ENCODE measurements at places on chromosomes 6 and 20.

GRCh38 chr6:35687658-35688604 is 784 bp downstream of the FKBP5 start:
- peak; percentile 31 for DNase-seq

DNA sequence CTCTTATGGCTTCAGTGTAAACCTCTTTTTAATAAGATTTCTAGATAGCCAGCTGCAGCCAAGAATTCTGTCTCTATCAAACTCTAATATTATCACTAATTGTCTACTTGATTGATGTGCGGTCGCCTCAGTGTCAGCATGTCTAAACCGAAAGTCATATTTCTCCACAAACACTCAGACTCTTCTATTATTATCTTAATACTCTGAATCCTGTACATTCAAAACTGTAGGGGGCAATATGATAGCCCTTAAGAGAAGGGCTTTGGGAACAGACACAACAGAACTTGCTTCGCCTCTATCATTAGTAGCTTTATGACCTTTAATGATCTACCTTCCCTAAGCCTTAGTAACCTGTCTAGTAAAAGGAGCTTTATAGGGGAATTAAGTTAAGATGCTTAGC is 379.7 kb upstream of the PTCHD4 start:
- no peak for DNase-seq

DNA sequence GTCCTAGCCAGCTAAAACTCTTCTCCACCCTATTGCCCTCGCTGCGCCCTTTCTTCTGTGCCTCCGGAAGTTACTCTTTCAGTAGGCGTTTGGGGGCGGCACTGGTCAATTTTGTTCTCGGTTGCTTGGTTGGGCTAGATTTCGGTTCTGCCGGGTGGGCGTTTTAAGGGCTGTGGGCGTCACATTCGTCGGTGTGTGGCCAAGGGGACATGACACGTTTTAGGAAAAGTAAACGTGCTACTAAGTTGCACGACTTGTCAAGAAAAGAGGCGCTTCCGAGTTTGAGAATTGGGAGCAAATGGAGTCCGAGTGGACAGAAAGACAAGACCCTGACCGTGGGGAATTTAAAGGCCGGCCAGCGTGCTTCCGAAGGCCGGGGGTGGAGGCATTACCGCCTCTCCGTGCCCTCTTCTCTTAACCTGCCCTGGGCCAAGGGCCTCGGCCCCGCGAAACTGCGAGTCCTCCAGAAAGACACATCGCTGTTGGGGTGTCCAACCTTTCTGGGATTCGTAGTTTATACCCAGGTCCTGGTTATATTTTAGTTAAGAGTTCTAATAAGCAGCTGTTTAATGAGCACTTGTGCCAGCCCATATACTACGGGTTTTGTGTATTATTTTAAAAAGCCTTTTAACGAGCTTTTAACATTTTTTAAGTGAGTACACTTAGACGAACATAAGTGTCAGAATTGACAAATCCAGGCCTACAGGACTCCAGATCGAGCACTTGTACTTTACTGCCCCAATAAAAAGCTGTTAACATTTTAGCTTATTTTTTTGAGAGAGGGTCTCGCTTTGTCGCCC is 664 bp upstream of the BAG6 start:
- peak; percentile 95 for DNase-seq

DNA sequence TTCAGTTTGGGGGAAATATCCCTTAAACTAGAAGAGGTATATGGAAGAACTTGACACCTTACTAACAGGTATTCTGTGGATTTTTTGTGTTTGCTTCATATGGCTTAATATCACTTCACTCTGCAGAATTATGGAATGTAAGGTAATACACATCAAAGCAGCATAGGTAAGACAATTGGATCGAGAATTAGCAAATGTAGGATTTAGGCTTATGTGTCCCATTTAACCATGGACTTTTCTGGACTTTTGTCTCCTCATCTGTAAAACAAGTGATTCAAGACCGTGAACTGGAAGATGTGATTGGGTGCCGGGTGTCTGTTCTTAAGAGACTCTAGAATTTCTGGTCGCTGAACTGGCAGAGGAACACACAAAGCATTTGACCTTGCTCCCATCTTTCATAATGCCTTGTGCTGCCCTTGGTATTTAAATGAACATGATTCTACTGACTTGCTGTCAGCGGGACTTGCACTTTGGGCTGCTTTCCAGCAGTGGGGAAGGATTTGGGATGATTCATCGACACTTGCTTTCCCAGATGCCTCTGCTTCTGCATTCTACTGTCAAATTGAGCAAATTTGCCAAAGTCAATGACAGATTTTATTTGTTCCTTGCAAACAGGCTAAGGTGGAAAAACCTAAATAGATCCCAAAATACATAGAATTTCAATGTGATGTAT is 199.8 kb downstream of the PLCB1 start:
- DNase-seq: peak; percentile 24

GRCh38 chr6:81758221-81758620 is 5.7 kb upstream of the TENT5A start:
- DNase-seq: no peak

GRCh38 chr6:133595111-133595761 is 293.7 kb upstream of the TCF21 start:
- DNase-seq: no peak

DNA sequence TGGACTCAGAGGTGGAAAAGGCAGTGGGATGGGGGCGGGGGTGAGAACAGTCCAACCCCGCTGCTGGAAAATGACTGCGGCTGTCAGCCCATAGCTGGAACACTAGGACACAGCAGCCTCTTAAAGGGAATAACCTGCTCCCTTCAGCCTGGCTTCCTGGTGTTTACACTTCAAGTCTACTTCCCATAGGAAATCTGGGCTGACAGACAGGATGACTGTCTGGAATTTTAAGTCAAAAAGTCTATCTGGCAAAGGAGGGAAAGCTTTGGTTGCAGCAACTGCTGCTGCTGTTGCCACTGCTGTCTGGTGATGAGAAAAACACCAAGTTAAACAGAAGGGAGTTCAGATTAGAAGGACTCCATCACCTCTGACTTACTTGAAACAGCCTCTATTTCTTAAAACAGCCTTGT is 44.9 kb downstream of the TNFRSF21 start:
- DNase-seq: no peak
